ENCODE measurements at places on chromosomes 4 and X.

DNA sequence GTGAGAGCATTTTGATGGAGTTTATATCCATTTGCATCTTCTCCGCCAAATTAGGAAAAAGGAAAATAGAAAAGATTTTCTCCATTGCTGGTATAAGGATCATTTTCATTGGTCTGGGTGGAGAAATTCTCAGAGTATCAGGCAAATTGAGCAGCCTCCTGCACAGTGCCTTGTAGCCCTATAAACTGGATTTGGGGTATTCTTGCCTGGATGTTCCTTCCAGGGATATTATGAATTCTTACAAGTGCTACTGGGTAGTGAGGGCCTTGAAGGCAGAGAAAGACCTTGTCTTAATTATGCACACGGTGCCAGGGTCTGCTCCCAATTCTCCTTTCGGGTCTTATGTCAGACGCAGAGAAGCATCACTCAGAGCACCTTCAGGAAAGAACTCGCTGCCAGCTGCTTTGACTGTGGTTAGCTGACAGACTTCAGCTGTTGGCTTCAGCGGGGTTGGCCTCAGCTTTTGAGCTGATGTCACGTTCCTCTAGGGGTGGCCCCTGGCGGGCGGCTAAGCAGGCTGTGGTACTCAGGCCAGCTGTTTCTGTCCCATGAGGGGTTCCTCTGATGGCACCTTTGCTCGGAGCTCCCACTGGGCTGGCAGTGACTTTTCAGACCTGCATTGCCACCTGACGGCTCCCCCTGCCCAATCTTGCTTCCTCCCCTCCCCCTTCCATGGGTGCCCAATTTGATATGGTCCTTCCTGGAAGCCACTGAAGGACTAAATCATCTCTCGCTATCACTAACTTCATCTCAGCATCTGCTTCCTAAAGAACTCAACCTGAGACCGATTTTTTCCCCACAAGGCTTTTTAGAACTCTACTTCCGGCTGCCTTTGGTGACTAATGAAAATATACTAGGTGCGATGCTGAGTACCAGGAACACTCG, 519.5 kb downstream of the BCOR start:
- no peak for DNase-seq

DNA sequence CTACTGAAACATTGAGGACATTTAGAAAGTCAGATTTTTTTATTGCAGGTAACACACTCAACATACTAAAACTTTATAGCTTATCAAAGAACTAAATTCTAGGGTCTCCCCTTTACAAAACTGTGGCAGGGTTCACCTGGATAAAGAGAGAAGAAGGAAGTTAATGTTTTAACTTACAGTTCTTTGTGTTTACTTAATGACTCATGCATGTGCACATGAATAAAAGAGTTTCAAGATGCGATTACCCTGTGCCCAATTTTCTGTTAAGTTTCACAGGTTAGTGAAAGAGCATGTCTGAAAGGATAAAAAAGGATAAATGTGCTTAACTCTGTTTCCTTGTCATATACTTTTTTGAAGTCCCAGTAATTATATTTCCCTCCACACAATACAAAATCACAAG, 16.8 kb downstream of the DCAF8L1 start:
- no peak for DNase-seq

DNA sequence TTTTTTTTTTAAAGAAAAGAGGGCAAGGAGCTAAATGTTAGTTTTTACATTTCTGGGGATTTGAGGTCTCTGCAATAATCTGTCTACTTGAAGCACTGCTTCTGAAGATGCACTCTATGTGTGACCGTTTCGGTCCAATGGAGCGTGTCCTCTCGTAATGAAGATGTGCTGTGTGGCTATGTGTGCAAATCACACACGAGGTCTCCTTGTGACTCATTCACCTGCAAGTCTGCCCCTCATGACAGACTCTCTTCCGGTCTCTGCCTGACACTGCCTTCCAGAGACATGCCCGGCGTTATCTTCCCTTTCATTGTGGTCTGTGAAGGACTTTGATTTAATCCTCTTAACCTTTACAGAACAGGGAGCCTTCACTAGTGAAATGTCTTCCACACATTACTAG, 84.3 kb downstream of the TRAM1L1 start:
- DNase-seq: no peak

GRCh38 chr4:148514041-148514440, 71.8 kb upstream of the NR3C2 start:
- DNase-seq: no peak

DNA sequence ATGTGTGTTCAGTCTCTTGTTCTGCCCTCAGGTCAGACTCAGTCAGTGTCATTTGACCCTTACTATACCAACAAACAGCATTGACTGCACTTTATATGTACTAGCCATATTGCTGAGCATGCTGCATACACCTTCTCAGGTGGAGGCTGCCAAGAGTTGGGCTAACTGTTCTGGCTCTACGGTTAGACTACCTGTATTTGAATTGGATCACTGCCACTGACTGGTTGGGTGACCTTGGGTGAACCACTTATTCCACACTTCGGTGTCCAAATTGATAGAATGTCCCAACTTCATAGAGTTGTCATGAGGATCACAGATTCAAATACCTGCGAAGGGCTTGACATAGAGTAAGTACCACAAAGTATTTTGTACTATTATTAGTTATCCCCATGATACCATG, 91.2 kb upstream of the GPR50 start:
- no peak for DNase-seq
